ENCODE measurements at places on chromosomes 2 and 18. TPM values are rescaled to one million over a fixed set of nuclear protein-coding genes. Genes with fewer than 3 reads are reported as not detected.

The G6PC2 gene
- total RNA-seq = not detected

The KCNJ13 gene
- not detected for total RNA-seq

The RSAD2 gene
- not detected for total RNA-seq

The SP140 gene
- total RNA-seq = 0.12 TPM

The C2orf92 gene
- 1.3 TPM for total RNA-seq

The ITGA4 gene
- 22.7 TPM for total RNA-seq

The EFR3B gene
- 4.0 TPM for total RNA-seq

The REG3G gene
- total RNA-seq = not detected

The MAB21L4 gene
- total RNA-seq = 1.0 TPM

The SNTG2 gene
- total RNA-seq = 0.41 TPM

The OSR1 gene
- 1.8 TPM for total RNA-seq

The ZAP70 gene
- total RNA-seq = 0.30 TPM

The DSG3 gene
- not detected for total RNA-seq

The REG3A gene
- total RNA-seq = not detected

The DLX1 gene
- total RNA-seq = 13.5 TPM

The MYOM1 gene
- total RNA-seq = 0.23 TPM

The ATRAID gene
- 172 TPM for total RNA-seq

The PRKAG3 gene
- total RNA-seq = 0.16 TPM

The LDAH gene
- total RNA-seq = 27.6 TPM

The EVX2 gene
- not detected for total RNA-seq

The ALLC gene
- total RNA-seq = not detected

The POTEI gene
- 0.47 TPM for total RNA-seq

The ANKRD29 gene
- total RNA-seq = 3.9 TPM

The IGFBP2 gene
- total RNA-seq = 188 TPM

The PLGLB1 gene
- 0.81 TPM for total RNA-seq

The ITGB6 gene
- total RNA-seq = 3.8 TPM

The CCDC85A gene
- total RNA-seq = not detected

The TMEM163 gene
- total RNA-seq = 0.04 TPM

The BCL11A gene
- 29.7 TPM for total RNA-seq

The NXPH2 gene
- not detected for total RNA-seq

The PSMA8 gene
- not detected for total RNA-seq

The IL1RL2 gene
- total RNA-seq = not detected

The KCNS3 gene
- 90.2 TPM for total RNA-seq

The OTOS gene
- 0.73 TPM for total RNA-seq

The CHST10 gene
- 20.0 TPM for total RNA-seq

The KATNAL2 gene
- total RNA-seq = 5.1 TPM

The PROKR1 gene
- total RNA-seq = not detected

The LINC00305 gene
- total RNA-seq = not detected

The IL36RN gene
- total RNA-seq = not detected

The IL1RN gene
- not detected for total RNA-seq

The MBD2 gene
- total RNA-seq = 18.5 TPM

The ATG16L1 gene
- total RNA-seq = 28.9 TPM

The MC4R gene
- not detected for total RNA-seq

The FBLN7 gene
- not detected for total RNA-seq

The ACOXL gene
- total RNA-seq = not detected

The SKA1 gene
- 49.9 TPM for total RNA-seq

The GKN1 gene
- not detected for total RNA-seq

The SLC4A5 gene
- total RNA-seq = not detected

The TMEM169 gene
- 8.2 TPM for total RNA-seq

The MYL12A gene
- 207 TPM for total RNA-seq

The GRHL1 gene
- 0.48 TPM for total RNA-seq

The KYNU gene
- total RNA-seq = not detected

All from SJCRH30 (cell line).